DMS 273 treated with DMSO at 0.1 percent for 48 hours (cell line): ENCODE measurements at places on chromosomes 11 and 22.

- no peak for DNase-seq
These were observed 729.3 kb downstream of the NTM start for GRCh38 chr11:132099692-132100091.

DNA sequence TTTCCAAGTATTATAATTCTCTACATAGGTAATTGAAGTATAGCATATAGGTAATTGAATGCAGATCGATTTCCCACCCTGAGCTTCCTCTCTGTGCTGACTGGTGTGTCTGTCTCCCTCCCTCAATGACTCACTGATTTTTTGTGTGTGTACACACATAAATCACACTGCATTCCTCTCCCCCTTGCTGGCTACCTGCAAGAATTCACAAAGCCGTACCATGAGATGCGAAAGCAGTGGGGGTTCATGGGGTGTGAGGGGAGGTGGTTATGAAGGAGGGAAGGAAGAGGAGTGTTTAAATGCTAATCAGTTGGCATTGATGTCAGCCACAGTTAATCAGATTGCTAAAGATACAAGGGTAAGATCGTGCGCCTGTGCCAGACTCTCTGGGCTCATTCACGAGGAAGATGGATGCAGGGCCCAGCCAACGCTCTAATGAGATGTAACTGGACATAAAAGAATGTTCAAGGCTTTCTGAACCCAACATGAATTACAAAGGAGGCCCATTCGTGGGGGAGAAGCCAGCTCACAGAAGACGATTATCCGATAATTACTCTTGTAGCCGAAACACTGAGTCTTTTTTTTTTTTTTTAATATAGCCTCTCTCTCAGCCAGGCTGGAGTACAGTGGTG, 107.4 kb downstream of the SEZ6L start:
- DNase-seq = no peak

DNA sequence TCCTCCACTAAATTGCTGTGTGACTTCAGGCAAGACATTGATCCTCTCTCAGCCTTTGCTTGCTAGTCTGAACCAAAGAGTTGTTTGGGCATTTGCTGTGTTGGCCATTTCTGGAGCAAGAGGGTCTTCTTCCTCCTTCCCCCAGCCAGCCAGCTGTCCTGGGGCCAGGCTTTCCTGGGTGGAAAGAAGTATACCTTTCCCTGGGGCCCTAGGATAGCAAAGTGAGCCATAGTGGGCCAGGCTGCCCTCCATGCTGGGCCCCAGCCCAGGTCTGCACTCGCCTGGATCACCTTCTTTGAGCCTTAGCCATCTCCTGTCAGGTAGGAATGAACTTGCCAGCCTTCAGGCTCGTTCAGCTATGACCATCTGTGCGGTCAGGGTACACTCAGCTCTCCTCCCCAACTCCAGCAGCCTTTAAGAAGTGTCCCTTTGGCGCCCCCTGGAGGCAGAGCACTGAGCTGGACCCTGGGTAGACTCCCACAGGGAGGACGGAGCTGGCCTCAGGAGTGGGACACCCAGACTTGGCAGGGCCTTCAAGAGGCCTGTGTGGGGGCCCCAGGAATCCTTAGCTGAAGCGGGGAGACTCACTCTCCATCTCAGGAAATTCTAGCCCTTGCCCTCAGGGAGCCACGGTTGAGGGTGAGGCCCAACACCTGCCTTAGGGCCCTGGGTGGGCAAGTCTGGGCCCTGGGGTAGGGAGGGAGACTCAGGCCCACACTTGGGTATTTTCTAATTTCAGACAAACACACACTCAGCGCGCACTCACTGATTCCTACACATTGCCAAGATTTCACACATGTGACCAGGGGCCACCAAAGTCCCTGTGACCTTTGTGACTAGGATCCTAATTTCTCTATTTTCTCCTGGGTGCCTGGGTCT, 35.6 kb upstream of the TPBGL start:
- DNase-seq = no peak

GRCh38 chr11:16936643-16937042, 77.6 kb downstream of the PLEKHA7 start:
- DNase-seq = no peak

GRCh38 chr11:27847496-27847895, 147.2 kb upstream of the BDNF start:
- DNase-seq = no peak
